ENCODE measurements at places on chromosomes 7 and 10.
A peak's percentile ranks its signal among the peaks of the same experiment; 100 is the strongest.

DNA sequence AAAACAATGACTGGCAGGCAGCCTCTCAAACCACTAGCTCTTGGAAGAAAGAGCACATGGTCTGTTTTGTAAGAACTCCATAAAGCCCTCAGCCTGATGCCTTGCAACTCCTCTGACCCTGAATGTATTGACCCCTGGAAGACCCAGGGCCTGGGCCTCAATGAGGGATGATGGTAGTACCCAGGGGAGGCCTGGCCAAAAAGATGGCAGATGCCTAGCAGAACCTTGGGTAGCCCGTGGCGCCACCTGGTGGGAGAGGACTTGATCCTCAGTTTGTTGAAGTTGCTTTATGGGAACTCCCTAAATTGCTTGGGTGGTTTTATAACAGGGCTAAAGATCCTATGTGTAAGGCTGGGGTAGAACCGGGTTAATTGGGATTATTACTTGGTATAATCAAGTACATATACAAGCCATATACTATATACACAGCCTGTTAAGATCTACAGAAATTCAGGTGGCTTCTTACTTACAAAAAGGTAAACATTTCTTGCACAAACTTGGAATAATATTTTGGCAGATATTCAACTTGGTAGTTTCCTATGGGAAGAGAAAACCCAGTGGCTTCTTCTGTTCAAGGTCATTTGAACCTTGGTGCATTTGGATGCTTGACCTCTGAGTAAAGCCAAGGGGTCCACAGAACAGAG lies 95.8 kb upstream of the CACUL1 start:
- DNase-seq: peak; percentile 46

- no peak for DNase-seq
Observed at GRCh38 chr10:12513003-12513365, 163.6 kb downstream of the CAMK1D start.

- no peak for DNase-seq
Observed at GRCh38 chr10:47334466-47335295, 12.4 kb downstream of the GDF2 start.

DNA sequence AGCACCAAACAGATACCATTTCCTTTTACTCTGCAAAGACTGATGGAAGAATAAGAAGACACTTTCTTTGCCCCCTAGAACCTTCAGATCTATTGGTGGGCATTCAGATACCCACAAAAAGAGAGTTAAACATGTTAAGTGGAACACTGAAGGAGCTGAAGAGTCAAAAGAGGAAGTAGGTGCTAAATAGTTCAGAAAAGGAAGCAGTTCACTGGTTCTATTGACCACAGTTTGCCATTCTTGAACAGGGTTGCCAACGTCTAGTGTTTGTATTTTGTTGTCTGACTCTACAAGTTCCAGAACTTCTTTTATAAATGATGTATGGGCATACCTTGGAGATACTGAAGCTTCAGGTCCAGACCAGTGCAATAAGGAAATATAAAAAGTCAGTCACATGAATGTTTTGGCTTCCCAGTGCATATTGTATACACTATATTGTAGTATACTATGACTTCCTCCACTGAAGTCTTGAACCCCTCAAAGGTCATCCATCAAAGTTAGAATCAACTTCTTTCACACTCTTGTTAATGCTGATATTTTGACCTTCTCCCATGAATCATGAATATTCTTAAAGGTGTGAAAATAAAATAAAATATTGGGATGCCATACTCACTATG lies 47.5 kb upstream of the AGR3 start:
- no peak for DNase-seq

DNA sequence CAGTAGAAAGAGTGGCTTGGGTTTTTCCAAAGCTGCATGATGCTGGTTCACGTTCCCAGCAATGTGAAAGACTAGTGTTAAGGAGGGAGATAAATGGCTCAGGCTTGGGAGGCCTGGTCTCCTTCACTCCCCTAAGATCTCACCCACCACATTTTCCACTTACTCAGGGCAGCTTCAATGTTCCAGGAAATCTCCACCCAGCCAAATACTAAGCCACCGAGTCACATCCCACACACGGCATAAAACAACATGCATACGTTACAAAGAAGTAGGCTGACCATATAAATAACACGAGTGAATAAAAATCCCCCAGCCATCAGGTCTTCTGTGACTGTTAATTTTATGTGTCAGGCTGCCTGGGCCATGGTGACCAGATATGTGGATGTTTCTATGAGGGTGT lies 303.5 kb downstream of the SFMBT2 start:
- DNase-seq: no peak

GRCh38 chr10:76299501-76299900 lies 868.1 kb downstream of the LRMDA start:
- no peak for DNase-seq

DNA sequence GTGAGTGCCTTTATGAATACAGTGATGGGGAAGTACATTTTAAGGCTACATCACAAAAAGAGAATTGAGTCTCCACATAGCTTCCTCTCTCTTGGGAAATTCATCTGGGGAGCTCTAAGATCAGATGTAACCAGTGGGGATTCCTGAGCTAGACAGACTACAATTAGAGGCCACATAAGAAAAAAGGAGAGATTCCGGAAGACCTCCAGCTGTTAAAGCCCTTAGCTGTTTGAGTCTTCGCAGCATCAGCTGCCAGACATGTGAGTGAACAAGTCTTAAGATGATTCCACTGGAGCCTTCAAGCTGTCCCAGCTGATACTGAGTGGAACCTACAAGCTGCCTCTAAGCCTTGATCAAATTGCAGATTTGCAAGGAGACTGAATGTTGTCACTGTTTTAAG lies 448.5 kb downstream of the NXPH1 start:
- DNase-seq: no peak

DNA sequence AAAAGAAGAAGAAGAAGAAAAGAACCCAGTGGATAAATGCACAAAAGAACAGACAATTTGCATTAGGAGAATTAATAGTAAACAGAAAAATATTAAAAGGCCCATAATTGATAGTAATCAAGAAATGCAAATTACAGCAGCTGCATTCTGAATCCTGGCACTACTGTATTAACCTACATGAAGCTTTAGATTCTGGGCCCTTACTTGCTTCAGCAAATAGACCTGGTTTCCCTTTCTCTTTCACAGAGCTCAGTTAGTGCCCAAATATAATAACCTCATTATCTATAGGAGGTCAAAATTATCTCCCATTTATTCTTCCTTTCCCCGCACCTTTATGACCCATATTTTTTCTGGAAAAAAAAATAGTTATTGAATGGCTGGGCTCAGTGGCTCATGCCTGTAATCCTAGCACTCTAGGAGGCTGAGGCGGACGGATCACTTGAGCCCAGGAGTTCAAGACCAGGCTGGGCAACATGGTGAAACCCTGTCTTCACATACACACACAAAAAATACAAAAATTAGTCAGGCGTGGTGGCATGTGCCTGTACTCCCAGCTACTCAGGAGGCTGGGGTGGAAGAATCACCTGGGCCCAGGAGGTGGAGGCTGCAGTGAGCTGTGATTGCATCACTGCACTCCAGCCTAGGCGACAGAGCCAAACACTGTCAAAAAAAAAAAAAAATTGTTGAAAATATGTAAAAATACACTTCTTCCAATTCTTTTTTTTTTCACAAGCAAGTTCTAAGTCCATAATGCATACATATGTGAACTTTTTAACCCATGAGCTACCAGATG lies 36.0 kb upstream of the PIK3AP1 start:
- DNase-seq: no peak

DNA sequence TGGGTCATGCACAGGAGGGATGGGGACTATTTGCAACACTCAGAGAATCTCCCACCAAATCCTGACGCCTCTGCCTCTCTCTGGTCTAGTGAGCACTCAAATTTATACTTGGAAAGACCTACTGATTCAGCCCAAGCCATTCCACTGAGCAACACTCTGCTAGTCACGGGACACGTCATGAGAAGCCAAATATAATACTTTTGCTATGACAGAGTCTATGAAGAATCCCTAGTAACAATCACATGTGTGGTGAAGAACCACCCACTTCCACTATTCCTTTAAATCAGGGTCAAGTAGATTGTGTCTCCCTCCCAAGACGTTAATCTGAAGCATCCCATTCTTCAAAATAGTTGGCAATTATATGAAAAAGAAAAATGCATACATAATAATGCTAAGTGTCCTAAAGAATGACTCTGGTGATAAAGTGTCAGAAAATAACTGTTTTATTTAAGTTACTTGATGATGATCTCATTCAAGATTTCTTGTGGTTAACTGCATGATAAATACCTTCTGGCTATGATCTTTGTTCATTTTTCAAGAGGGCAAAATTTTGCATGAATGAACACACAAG lies 28.5 kb downstream of the CHCHD3 start:
- DNase-seq: peak; percentile 14

GRCh38 chr7:55018361-55019190 lies at the start of gene EGFR:
Gene EGFR (plus strand): TSS chr7:55019017. CDS start chr7:55019278, 261 bp downstream.
- peak; percentile 33 for DNase-seq
